Sciatic nerve (tissue), 2 donors: ENCODE measurements at places on chromosomes 6 and 20.

GRCh38 chr6:21508753-21509152 is 84.8 kb upstream of the SOX4 start:
- DNase-seq: no peak

GRCh38 chr6:30834646-30835045 is 49.7 kb upstream of the DDR1 start:
- no peak for DNase-seq

- no peak for DNase-seq
These were observed 78.6 kb upstream of the PTPRK start for GRCh38 chr6:128599036-128599435.

DNA sequence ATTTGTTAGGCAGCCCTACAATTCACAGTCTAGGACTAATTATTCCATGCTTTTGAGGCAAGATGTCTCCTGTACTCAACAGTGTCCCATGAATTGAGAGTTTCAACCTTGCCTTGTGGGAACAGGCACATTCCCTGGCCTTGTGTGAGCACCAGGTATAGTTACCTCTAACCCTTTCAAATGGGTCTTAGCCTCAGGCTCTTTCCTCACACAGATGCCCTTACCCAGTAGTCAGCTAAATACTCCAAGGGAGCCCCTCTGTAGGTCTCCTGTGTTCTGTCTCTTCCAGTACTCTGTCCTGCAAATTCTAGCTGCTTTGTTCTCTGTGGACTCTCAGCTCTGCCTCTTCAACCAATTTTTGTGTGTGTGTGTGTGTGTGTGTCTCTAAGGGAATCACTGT is 135.3 kb downstream of the ZFAND3 start:
- no peak for DNase-seq

- DNase-seq: no peak
These were observed 64.1 kb downstream of the C6orf118 start for GRCh38 chr6:165245287-165245686.

DNA sequence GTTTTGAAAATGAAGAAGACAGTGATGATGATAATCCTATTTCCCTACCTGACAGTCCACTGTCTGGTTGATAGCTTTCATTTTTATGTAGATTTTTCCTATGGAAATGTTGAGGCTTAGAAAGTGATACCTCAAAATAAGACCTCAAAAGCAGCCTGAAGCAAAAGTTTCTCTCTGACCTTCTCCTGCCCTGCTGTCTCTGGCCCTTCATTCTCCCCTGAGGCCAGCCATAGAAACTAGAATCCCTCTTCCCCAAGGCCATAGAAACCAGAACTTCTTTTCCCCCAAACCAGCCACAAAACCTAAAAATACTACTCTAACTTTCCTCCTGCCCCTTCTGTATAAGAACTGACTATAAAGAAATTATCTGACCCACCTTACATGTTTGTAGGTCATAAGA is 52.6 kb upstream of the GCM1 start:
- no peak for DNase-seq

- DNase-seq: no peak
These were observed 233.8 kb downstream of the BCKDHB start for GRCh38 chr6:80340280-80340679.

GRCh38 chr20:19433371-19434350 is 221.2 kb downstream of the SLC24A3 start:
- no peak for DNase-seq

DNA sequence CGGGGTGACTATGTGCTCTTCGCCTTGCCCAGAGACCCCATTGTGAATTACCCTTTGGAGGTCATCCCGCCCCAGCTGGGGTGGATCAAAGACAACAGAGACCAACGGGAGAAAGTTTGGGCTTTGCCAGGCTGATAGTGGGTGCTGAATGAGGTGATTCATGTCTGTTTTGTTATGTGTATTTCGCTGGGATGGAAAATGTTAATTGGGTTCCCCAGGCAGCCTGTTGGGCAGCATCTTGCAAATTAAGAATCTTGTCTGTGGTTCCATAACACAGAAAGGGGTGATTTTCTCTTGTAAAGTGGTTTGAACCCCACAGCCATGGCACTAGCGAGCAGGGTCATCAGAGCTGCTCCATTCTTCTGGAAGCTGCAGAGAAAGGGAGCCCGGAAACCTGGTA is 63.1 kb upstream of the UNC93A start:
- DNase-seq: no peak

- DNase-seq: no peak
These were observed 6.4 kb downstream of the CLPS start for GRCh38 chr6:35790683-35791082.

DNA sequence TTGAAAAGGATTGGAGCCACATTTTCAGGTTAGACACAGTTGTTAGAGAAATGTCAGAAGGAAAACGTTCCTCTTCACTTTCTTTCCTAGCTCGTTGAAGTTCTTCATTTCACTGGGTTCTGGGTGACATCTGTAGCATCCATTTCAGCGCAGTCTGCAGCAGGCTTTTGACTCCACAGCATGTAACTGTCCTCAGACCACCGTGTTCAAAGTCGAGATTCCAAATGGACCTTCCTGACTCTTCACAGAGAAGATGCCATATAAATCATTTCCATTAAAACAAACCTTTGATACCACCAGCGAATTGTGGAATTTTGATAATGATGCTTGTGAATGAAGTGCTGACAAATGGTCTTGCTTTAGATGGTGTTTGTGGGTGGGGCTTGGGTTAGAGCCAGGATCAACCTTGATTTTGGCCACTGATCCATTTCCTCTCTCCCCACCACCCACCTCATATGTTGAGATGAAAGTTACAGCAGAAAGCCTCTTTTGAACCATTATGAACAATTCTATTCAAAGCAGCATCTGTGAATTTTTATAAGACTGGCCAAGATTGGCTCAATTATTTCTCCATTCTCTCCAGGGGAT is 185.3 kb upstream of the PREP start:
- no peak for DNase-seq

GRCh38 chr20:5770987-5771318 is 20.8 kb downstream of the SHLD1 start:
- no peak for DNase-seq

GRCh38 chr6:43966853-43967718 is 160.2 kb downstream of the MRPL14 start:
- DNase-seq: no peak

DNA sequence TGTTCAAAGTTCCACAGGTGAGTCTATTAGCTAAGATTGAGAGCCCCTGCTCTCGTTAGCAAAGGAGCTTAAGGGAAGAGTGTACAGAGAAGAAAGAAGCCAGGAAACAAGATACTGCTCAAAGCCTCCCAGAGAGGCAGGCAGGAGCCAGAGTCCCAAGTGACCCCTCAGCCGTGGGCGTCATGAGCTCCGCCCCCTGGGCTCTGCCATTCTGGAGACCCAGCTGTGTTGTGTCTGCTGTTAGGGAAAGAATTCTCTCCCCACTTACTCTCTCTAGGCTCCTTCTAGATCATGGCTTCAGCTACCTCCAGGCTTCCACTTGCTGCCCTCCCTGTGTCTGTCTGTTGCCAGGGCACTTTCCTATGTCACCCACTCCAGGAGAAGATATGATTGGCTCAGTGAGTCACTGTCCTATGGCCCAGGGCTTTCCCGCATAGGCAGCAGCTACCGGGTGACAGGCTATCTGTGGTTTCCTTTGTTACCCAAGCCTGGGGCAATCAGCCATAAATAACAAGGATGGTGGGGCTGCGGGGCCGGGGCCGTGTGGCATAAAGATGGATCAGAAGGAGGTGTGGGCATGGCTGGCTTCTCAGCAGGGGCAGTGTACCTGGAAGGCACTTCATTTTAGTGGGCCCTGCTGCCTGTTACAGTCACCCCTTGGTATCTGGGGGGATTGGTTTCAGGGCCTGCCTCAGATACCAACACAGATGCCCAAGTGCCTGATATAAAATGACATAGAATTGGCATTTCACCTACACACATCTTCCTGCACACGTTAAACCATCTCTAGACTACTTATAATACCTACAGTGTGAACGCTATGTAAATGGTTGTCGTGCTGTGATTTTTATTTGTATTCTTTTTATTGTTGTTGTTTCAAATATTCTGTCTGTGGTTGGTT is 118.9 kb downstream of the ARMC2 start:
- no peak for DNase-seq

DNA sequence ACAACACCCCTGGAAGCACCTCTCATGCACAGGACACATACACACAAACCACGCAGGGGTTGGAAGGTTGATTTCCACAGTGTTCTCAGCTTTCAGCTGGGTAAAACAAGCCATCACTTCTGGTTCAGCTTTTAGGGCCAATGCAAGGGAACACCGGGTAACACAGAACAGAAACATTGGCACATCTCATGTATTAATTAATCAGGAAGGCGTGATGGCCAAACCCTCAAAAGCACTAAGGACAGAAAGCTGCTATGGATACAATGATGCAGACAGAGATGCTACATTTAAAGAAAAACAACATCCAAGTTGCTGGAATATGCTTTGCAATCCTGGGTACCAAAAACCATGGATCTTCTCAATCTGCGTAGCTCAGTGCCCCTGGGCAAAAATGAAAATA is 104.3 kb upstream of the BEND6 start:
- DNase-seq: no peak

GRCh38 chr20:51223183-51223720 is 200.3 kb upstream of the KCNG1 start:
- DNase-seq: no peak

DNA sequence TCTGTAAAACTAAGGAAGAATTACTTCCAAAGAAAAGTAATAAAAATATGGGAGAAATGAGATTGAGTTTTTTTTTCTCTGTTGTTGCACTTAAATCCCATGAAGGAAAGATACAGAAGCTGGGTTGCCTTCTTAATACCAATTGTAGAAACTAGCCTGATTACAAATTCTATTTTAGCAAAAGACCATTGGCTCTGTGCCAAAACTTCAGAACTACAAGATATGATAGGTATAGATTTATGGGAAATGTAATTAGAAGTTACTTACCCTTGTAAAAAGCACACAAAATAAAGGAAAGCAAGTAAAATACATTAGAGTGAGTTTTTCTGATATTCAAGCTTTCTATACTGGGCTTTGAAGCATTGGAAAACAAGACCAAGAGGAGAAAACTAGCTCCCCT is 73.5 kb upstream of the SCGN start:
- DNase-seq: no peak

GRCh38 chr20:49671433-49671832 is 42.2 kb downstream of the B4GALT5 start:
- DNase-seq: no peak

DNA sequence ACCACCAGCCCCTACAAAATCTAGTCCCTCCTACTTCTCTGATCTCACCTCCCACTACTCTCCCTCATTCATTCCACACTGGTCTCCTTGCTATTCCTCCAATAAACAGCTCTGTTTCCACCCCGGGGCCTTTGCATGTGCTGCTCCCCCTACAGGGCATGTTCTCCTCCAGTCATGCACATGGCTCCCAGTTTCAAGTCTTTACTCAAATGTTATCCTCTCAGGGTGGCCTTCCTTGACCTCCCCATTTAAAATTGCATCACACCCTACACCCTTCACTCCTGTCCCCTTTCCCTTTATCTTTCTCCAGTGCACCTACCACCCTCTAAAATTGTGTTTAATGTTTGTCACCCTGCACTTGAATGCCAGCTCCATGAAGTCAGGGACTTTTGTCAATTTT is 174.5 kb downstream of the MRPL14 start:
- no peak for DNase-seq

GRCh38 chr6:56527934-56528333 is 114.8 kb downstream of the DST start:
- no peak for DNase-seq

- DNase-seq: no peak
These were observed 9.5 kb upstream of the SFT2D1 start for GRCh38 chr6:166351715-166352285.

DNA sequence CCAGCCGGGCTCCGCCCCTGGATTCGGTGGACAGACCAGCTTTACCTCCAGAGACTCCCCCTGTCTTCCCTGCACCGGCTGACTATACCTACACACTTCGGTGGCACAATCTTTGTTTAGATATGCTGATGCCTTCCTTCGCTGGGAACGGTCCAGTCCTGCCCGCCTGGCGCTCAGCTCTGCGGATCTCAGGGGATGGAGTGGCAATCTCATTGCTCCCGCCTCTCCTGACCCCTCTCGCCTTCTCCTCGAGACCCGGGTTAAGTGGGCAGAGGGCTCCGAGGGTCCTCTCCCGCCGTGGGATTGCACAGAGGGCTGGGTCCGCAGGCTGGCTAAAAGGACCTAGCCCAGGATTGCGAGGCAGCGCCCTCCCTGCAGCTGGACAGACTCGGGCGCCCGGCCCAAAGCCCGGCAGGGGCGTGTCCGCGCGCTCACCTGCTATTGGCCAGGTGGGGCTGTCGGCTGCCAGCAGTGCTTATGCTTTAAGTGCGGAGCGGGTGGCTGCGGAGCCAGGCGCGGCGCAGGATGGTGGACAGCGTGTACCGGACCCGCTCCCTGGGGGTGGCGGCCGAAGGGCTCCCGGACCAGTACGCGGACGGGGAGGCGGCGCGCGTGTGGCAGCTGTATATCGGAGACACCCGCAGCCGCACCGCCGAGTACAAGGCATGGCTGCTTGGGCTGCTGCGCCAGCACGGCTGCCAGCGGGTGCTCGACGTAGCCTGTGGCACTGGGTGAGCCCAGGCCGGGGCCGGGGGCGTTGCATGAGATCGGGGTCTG is at the start of gene GNMT:
TSS of gene GNMT (plus strand) at position 512 of the 777 bp plus-strand sequence. CDS start at position 526, 14 bp downstream.
- no peak for DNase-seq
